Left kidney (tissue), 8 donors: ENCODE measurements at places on chromosomes 16 and 17.

DNA sequence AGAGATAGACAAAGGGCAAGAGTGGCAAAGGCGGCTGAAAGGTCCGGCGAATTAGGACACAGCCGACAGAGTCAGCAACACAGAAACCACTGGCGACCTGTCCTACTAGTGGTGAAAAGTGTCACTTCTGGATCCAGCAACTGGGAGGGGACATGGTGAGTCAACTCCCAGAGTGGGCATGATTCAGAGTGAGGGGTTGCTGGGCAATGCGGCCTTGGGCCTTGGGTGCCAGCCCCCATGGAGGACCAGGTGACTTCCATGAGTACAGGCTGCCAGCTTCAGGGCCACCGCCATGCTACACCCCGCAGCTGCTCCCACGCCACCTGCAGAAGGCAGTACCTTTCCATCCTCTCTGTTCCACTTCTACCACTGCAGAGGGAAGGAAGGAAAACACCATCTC lies 110.6 kb downstream of the ZFHX3 start:
- no peak for DNase-seq

DNA sequence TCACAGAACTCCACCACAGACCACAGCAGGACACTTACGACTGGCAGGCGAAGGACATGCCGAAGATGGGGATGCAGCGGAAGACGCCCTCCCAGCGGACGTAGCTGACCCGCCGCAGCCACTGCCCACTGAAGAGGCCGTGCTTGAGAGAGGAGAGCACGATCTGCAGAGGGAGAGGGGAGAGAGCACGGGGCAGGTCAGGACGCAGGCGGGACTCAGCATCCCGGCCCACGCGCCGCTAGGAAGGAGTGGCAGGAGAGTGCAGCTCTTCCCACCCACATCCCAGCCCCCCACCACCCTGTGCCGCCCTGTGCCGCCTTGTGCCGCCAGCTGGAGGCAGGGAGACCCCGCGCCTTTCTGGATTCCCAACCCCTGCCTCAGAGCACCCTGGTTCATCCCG lies 14.5 kb downstream of the SLC38A10 start:
- no peak for DNase-seq

- DNase-seq: no peak
Observed at GRCh38 chr17:48241770-48242497, 134.4 kb downstream of the SNX11 start.

GRCh38 chr17:7687072-7687907 lies at the start of gene TP53:
Gene TP53, minus strand, starts transcription at chr17:7687490. Its CDS starts 10,896 bp downstream, at chr17:7676594.
- peak; percentile 92 for DNase-seq

GRCh38 chr17:82959242-82959930 lies 119.6 kb upstream of the ZNF750 start:
- DNase-seq: no peak

- DNase-seq: no peak
Observed at GRCh38 chr17:64615028-64615677, 47.0 kb downstream of the SMURF2 start.
